ENCODE measurements at places on chromosomes 16 and 17. TPM values are rescaled to one million over a fixed set of nuclear protein-coding genes. Genes with fewer than 3 reads are reported as not detected.

The TMEM204 gene
- 158 TPM for total RNA-seq

- DNase-seq = peak; percentile 95
Measured at GRCh38 chr16:1543085-1543896, 9.8 kb downstream of the TMEM204 start.

DNA sequence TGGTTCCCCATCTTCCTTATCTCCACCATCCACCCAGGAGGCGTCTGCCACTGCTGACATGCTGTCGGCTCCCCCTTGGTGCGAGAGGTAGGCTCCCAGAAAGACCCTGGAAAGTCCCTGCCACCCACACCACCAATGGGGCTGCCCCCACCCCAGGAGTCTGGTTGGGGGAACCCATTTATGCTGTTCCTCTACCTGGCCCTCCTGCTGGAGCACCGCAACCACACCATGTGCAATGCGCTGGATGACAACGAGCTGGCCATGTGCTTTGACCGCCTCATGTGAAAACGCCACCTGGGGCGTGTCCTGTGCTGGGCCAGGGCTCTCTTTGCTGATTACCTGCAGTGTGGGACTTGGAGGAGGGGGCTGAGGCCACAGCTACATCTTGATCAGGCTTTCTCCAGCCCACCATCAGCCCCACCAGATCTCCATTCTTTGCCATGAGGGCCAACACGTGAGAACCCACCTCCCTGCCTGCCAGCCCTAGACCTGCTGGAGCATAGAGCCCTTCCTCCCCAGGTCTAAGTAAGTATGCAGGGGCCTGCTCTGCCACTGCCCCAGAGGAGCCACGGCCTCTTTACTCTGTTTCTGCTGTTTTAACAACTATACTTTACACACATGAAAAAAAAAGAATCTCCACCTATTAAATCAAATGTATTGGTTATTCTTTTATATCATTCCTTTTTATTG, 7.9 kb upstream of the ALDH3A1 start:
- DNase-seq = no peak

DNA sequence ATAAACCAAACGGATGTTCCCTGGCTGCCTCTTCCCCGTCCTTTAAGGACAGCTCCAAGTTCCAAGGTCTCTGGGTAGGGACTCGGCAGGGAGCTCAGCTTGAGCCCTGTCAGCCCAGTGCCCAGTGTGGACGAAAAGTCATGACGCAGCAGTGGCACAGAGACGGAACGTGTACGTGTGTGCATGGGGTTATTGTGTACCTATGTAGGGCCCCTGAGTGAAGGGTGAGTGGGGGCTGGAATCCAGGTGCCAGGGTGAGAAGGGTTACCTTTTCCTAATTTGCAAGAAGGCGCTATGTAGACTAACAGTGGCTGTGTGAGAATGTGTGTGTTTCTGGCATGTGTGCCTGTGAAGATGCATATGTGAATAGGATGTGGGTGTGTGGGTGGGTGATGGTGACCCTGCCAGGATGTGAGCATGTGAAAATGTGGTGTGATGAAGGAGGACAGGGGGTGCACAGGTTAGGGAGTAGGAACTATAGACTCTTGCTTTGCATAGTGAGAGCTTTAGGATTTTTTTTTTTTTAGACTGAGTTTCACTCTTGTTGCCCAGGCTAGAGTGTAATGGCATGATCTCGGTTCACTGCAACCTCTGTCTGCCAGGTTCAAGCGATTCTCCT, 6.0 kb downstream of the SCN4A start:
- no peak for DNase-seq

The CAMTA2 gene
- 2.3 TPM for total RNA-seq

DNA sequence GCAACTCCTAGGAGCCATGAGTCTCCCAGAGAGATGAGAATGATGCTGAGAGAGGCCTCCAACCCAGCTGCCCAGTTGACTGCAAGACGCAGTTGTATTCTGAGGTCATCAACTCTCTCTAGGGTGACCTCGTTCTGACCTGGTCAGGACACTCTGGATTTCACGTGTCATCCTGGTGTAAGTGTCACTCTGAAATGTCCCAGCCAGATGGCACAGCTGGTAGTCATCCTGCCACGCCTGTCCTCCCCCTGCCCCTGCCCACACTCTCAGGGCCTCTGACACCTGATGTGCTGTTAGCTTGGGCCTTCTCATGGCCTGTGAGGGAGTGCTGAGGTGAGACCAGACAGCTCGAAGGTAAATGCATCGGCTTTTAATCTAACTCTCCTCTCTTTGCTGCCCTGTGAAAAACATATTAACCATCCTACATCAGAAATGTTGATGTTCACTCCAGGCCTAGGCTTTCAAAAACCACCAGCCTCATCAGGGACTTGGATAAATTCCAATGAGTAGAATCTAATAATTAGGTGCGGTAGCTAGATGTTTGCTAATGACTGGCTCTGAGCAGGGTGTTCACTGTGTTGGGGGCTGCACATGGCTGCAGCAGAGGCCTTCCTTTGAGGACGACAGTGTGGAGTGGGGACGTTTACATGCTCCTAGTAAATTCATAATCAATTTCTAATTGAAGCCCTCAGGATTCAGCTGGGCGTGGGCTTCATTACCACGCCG, 13.8 kb downstream of the MLYCD start:
- DNase-seq = no peak

- DNase-seq = no peak
Measured at GRCh38 chr16:79687249-79688130, 87.0 kb upstream of the MAF start.

GRCh38 chr16:6970171-6970857, 362.3 kb upstream of the RBFOX1 start:
- DNase-seq = no peak

The TBC1D3K gene
- not detected for total RNA-seq

DNA sequence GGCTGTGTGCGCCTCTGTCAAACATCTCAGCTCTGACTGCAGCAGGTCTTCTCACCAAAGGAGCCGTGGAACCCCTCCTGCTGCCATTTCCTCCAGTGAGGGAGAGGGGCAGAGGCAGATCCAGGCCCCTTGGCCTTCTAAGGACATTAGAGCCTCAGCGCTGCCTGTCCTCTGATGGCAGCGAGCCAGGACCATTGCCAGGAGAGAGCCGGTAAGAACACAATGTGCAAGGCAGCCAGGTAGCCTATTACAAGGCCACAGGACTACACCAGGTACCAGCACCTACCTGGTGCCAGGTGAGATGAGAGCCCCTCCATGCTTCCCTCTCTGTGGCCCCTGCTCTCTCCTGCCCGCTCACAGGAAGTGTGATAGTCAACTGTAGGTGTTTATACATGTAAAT, 11.0 kb downstream of the LRRC75A start:
- DNase-seq = no peak

The CHAD gene
- not detected for total RNA-seq

DNA sequence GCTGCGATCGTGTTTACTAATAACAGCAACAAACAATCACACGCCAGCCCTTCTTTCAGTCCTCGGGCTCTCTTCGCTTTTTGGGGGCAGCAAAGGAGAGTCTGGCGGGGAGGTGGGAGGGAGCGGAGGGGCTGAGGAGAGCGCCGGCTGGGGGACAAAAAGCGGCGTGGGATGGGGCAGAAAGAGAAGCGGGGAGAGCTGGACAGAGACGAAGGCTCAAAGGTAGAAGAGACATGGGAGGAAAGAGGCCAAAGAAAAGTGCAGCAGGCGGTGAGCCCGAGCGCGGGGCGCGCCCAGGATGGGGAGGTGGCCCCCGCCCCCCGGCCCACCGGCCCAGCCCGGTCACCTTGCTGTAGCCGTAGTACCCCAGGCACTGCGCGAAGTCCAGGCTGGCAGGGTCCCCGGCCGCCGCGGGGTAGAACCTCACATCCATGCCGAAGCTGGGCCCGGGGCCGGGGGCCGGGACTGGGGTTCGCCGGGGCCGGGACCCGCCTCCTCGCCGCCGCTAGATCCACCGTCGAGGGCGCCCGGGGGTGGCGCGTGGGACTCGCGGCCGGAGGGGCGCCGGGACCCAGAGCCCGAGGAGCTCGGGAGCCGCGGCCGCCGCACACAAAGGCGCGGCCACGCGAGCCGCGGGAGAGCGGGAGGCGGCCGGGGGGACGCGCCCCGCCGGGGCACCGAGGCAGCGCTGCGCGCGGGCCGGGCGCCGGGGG, 496 bp downstream of the TOX3 start:
- DNase-seq = no peak

GRCh38 chr17:5562661-5563360, 21.5 kb downstream of the NLRP1 start:
- no peak for DNase-seq

The EVI2A gene
- total RNA-seq = 0.13 TPM

DNA sequence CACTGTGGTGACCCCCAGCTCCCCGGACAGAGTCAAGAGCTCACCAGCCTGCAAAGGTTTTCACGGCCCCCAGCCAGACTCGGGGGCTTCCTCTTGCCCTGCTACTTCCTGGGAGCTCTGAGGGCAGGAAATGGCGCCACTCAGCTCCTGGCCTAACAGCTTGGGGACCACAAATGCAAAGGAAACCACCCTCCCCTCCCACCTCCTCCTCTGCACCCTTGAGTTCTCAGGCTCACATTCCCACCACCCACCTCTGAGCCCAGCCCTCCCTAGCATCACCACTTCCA, 375 bp upstream of the SPN start:
- DNase-seq = no peak

DNA sequence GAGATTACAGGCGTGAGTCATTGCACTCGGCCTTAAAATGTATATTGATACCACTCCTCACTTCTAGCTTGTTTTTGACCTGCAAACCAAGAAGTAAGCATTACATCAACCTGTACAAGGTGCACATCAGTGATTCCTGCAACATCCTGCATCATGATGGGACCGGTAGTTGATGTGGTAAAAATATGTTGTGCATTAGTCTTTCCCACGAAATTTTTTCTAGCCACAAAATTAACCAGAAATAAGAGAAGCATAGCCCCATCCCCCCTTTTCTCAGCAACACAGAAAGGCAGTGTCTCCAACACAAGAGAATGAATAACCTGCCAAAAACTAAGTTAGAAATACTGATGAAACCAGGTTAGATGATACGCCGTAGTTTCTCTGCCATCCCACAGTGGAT, 21.1 kb upstream of the NSMCE1 start:
- no peak for DNase-seq

The TBC1D16 gene
- total RNA-seq = 29.1 TPM

- DNase-seq = no peak
Measured at GRCh38 chr17:30429155-30429554, 48.1 kb upstream of the GOSR1 start.

GRCh38 chr17:80942423-80943345, 49.0 kb upstream of the CHMP6 start:
- no peak for DNase-seq

DNA sequence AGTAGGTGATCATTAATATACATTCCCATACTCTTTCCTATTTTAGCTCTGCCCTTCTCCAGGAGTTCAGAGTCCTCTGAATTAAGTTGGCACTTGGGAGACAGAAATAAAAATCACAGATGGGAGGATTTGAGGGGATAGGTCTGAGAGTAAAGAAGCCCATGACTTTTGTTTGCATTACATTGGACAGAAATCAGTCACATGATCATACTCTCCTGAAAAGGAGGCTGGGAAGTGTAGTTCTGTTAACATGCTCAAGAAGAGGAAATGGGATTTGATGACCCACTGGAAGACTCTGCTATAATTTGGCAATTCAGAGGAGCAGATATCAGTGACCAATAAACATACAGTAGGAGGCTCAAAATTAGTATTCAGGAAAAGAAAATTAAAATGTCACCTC, 674.9 kb upstream of the C16orf82 start:
- no peak for DNase-seq

DNA sequence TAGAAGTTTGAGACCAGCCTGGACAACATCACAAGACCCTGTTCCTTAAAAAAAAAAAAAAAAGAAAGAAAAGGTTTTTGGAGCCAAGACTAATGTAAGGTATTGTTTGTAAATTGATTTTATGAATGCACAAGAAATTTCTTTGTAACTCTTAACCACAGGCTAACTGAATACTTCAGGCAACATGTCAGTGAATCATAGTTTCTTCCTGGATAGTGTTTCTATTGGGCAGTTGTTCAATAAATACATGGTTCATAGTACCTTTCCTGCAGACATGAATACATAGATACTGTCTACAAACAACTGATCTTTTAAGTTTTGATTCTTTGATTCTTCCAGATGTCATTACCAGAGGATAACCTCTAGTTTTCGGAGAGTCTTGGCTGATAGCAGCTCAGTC, 11.6 kb downstream of the DDX42 start:
- no peak for DNase-seq

DNA sequence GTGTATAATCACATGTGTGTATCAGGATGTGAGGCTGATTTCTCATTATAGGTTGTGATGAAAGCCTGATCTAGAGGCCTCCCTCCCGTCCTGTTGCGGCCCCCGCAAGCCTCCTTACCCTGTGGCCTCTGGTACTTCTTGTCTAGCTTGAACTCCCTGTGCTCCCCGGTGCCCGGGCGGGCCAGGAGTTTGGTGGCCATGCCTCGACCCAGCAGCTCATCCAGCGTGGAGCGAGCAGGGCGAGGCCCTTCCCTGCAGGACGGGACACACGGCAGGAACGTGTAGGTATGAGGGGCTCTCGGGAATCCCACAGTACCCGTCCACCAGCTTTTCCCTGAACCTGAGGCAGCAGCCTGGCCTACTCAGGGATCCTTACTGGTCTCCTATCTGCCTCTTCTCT, 14.9 kb downstream of the FBF1 start:
- no peak for DNase-seq

The KRTAP4-5 gene
- not detected for total RNA-seq

- DNase-seq = peak; percentile 94
Measured at GRCh38 chr17:7843536-7844291, 9.7 kb downstream of the KDM6B start.

GRCh38 chr17:80743181-80743771, 198.6 kb downstream of the RPTOR start:
- DNase-seq = no peak

DNA sequence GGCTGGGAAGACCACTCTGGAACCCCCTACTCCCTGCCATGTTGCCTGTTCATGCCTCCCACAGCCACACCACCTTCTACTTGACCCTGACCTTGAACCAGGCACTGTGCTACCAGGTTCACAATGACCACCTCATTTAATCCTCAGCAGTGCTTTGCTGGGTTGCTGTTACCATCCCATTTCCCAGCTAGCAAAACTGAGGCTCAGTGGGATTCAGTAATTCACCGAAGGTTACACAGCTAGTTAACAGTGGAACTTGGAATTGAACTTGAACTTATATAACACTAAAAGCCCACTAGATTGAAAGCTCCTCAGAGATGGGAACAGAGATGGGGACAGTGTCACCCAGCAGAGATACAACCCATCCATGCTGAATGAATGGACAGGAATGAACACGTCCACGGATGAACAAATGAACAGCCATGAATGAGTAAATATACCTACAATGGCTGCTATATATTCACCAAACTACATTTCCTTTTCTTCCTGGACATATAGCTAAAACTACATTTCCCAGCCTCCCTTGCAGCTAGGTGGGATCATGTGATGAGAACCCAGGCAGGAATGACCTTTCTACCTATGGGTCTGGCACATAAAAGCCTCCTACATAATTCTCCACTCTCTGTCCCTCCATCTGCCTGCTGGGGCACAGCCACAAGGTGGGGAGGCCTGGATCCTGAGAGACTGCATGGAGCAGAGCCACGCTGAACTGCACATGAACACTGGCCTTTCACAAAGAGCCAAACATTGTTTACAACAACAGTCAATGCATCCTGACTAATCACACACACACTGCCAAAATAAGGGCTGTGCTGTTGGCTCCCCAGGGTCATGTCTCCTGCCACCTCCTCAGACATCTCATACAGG, 94.8 kb downstream of the RMI2 start:
- DNase-seq = no peak

- no peak for DNase-seq
Measured at GRCh38 chr16:5895137-5895536, 797.5 kb upstream of the EEF2KMT start.

GRCh38 chr17:6843241-6843880, 11.8 kb upstream of the TEKT1 start:
- DNase-seq = peak; percentile 62

- peak; percentile 78 for DNase-seq
Measured at GRCh38 chr17:48724251-48725003, 1.4 kb downstream of the PRAC2 start.

Data from dermis microvascular lymphatic vessel endothelial cell (primary cell).